ENCODE measurements at places on chromosomes 5 and 9.

DNA sequence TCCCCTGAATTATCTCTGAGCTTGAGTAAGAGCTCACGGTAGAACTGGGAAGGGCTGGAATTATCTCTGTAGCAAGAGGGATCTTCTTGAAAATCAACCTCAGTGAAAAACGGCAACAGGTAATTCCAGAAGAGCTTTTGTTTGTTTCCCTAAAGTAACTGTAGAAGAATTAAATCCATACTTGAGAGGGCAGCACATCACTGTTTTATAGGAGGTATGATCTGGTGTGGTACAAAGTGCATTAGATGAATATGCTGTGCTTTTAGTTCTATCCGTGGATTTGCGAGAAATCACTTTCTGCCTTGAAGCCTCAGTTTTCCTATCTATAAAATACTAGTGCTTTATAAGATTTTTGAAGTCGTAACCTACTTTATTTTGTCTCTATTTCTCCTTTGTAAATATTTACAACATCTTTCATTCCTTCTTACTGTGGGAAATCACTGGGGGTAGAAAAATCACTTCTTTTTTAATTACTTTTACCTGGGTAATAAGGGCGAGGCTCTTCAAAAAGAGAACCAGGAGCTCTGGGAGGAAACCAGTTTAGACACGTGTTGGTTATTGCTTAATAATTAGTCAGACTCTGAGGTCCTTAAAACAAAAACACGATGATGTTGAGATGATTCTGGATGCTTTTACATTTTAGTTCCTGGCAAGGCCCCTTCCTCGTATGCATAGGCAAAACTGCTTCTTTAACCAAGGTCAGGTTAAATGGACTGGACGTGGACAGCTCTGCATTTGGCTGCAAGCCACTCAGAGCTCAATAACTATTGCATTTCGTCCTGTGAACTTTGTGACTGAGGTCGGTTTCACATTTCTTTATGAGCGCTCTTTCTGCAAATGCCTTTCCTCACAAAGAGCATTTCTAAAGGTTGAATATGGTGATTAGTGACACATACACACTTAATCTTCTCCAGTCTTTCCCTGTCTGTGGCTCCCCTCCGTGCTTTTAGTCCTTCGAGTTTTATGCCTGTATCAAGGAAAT lies 376.1 kb downstream of the BRINP1 start:
- no peak for DNase-seq

GRCh38 chr5:1763548-1763911 lies 36.1 kb downstream of the MRPL36 start:
- peak; percentile 51 for DNase-seq

DNA sequence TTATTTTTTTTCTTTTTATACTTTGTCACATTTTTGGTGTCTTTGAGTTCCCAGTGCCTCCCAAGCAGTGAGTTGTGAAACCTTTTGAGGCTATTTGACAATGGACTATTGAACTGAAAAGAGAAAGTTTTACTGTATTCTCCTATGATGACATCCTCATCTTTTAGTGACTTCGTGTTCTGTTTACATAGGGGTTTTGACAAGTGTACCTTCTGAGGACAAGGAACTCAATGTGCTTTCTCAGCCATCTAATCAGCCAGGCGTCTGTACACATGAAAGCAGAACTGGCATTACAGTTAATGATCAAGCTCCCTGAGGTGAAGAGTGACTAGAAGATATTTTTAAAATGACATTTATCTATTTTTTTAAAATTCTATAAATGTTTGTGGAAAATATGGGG lies 175.5 kb downstream of the ANXA1 start:
- no peak for DNase-seq

GRCh38 chr9:82764061-82764668 lies 298.8 kb downstream of the RASEF start:
- DNase-seq: no peak

GRCh38 chr5:180287404-180287803 lies 4.5 kb downstream of the MAPK9 start:
- no peak for DNase-seq

DNA sequence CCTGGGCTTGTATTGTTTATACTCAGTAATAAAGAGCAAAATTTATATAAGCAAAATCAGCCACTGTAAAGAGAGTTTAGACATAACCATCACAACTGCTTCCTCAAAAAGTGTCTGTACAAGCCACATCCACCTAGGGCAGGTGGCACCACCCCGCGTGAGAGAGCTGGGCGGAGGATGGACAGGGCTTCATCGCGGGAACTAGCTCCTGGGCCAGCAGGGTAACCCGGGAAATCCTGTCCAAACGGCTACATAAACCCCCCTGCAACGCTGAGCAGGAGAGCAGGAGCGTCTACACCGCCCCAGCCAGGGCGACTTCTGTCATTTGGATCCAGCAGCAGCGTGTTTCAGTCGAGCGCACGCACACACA lies 1.3 kb downstream of the SLC6A3 start:
- DNase-seq: no peak

- DNase-seq: peak; percentile 57
Observed at GRCh38 chr9:21434202-21435014, 5.8 kb upstream of the IFNA1 start.

- DNase-seq: no peak
Observed at GRCh38 chr5:16792598-16793275, 143.4 kb downstream of the MYO10 start.

DNA sequence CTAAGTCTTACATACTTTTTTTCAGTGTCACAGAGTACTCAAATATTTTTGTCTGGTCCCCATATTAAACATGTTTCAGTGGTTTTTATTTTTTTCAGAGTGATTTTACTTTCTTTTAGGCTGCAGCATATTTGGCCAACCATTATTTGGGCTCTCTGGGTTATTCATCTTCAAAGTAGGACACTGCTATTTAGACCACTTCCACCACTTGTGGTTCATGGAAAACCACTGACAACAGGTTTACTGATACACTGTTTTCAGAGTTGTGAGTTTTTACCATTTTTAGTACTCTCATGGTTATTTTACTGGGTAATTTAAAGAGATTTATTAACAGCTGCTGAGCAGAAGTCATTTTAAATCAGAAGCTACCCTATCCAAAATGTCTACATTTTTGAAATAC lies 437.6 kb downstream of the KIAA0825 start:
- no peak for DNase-seq

GRCh38 chr9:93156475-93157008 lies 22.5 kb upstream of the NINJ1 start:
- DNase-seq: no peak

DNA sequence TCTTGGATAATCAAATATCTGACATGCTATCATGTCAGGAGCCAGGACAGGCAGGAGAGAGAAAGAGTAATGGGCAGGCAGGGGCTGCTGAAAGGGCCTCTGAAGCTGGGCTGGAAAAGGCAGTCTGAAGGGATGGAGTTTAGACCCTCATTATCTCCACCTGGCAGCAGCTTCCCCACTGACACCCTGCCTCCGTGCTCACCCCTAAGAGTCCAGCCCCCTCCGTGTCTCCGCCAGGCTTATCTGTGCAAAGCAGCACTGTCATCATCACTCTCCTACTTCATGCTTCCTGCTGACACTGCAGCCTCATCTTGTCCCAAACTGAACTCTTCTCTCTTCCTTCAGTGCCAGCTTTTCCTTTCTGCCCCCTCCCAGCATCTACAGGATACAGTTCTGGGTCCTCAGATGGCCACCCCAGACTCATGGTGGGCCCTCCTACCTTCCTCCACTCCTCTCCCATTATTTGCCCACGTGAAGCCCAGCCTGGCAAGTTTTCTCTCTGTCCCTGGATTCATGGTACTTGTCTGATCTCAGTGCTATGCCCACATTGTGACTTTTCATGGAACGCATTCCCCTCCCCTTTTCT lies 70.9 kb upstream of the KLF9 start:
- no peak for DNase-seq

Measured in Calu3 (cell line).